ENCODE measurements at places on chromosomes 3 and 15. TPM values are rescaled to one million over a fixed set of nuclear protein-coding genes. Genes with fewer than 3 reads are reported as not detected.

Gene BFSP2
- total RNA-seq, result not detected

Gene PLIN1
- 3.6 TPM for total RNA-seq

DNA sequence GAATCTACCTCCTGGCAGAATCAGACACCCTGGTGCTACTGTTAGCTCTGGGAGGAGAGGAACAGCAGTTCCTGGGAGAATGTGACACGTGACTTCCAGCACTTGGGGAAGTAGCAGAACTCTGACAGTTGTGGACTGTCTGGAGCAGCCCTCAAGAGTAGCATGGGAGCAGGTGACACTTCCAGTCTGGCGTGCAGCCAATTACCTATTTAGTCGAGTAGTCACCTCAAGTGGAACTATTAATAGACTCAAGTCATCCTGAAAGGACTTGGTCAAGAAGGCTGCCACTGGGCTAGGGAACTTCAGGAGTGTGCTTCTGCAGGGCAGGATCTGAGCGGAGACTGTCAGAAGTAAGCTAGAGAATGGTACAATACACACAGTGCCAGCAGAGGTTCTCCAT lies 62.3 kb downstream of the MTHFS start:
- no peaks in the 10 kb centered on the region for H3K27me3 ChIP-seq

DNA sequence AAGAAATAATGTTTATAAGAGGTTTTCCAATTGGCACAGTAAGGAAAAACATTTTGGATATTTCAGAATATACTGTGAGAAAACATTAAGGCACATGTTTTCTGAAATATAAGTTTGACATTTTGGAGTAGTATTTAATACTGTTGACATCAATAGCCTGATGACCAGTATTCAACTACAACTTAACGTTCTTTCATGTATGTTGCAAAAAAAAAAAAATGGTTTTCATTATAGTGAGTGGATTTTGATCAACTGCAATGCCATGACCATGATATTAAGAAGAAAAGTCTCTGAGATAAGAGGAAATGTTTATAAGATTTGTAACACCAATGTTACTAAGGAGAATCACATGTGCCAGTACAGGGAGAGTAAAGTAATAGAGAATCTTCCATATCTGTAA lies 252.8 kb upstream of the RORA start:
- H3K36me3 ChIP-seq, result no peaks in the 10 kb centered on the region
- H3K27ac ChIP-seq, result no peak overlapping the region
- no peak for DNase-seq
- H3K27me3 ChIP-seq, result no peaks in the 10 kb centered on the region

- no peak overlapping the region for H3K4me3 ChIP-seq
- H3K36me3 ChIP-seq, result no peaks in the 10 kb centered on the region
- no peaks in the 10 kb centered on the region for H3K4me1 ChIP-seq
- no peaks in the 10 kb centered on the region for H3K27me3 ChIP-seq
- DNase-seq, result no peak
- no peak overlapping the region for H3K27ac ChIP-seq
Observed at GRCh38 chr15:68528626-68529290, 50.0 kb upstream of the CORO2B start.

GRCh38 chr3:182570946-182571594 lies 222.2 kb upstream of the ATP11B start:
- H3K27me3 ChIP-seq, result no peaks in the 10 kb centered on the region
- no peak overlapping the region for H3K27ac ChIP-seq
- H3K4me3 ChIP-seq, result no peak overlapping the region
- H3K4me1 ChIP-seq, result no peaks in the 10 kb centered on the region
- H3K36me3 ChIP-seq, result no peaks in the 10 kb centered on the region
- DNase-seq, result no peak

- H3K4me3 ChIP-seq, result no peak overlapping the region
- no peaks in the 10 kb centered on the region for H3K36me3 ChIP-seq
- no peak overlapping the region for H3K27ac ChIP-seq
- no peak for DNase-seq
- H3K4me1 ChIP-seq, result no peaks in the 10 kb centered on the region
- H3K27me3 ChIP-seq, result no peaks in the 10 kb centered on the region
Observed at GRCh38 chr3:29552051-29552450, 271.2 kb downstream of the RBMS3 start.
